ENCODE measurements at places on chromosomes 4 and X. TPM values are rescaled to one million over a fixed set of nuclear protein-coding genes. Genes with fewer than 3 reads are reported as not detected.

Gene MAGEB10
- total RNA-seq: not detected

Gene SCML2
- total RNA-seq: 0.97 TPM

Gene TLR3
- 2.3 TPM for total RNA-seq

Gene SATL1
- 0.16 TPM for total RNA-seq

Gene BMP3
- total RNA-seq: not detected

DNA sequence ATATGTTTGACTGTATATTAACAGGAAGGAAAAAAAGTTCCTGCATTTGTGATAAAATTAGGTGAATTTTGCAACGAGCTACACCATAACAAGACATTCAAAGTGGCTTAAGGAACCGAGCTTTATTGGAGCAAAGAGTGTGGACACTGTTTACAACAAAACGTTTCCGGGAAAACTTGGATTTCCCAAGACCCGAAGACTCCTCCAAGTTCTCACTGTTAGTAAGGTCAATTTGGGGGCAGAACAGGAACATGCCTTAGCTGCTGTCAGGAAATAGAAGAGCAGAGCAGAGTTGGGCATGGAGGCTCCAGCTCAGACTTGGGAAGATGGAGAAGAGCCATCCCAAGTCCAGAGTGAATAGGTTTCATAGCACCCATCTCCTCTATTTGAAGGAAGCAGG lies 16.5 kb downstream of the ADH6 start:
- no peak for DNase-seq

Gene GAB3
- 17.7 TPM for total RNA-seq

Gene CETN2
- 22.3 TPM for total RNA-seq

Gene SSX2
- not detected for total RNA-seq

DNA sequence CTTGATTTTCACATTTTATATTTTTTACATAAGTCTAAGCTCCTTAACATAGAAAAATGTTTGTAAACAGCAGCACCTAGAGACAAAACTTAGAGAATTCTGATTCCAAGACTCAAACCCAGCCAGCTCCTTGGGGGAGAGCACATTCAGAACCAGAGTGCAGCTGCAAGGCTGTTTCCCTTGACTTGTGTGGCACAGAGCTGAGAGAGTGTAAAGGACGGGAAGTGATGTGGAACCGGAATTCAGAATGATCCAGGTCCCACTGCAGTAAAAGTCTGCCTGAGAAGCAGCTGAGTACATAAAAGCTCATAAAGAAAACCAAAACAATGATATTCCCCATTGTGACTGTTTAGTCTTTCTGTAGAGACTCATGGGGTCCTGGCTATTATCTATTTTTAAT lies 713.8 kb downstream of the RAB28 start:
- no peak for DNase-seq

DNA sequence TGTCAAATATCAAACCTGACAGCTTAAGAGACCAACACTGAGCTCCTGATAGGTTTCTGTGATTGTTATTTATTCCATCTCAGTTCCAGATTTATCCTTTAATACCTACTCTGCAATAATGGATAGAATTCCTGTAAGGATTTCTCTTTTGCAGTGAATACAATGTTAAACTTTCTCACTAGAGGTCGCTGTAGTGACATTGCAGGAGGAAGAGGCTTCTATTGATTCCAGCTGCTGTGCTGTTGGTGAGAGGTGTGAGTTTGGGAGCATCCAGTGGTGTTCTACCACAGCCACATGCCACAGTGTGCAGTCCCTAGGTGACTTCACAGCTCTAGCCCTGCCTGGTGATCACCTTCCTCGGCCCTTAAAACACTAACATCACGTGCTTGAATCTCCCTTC lies 34.6 kb upstream of the DCAF8L2 start:
- no peak for DNase-seq

GRCh38 chrX:46735622-46736021 lies 23.3 kb downstream of the SLC9A7 start:
- no peak for DNase-seq

DNA sequence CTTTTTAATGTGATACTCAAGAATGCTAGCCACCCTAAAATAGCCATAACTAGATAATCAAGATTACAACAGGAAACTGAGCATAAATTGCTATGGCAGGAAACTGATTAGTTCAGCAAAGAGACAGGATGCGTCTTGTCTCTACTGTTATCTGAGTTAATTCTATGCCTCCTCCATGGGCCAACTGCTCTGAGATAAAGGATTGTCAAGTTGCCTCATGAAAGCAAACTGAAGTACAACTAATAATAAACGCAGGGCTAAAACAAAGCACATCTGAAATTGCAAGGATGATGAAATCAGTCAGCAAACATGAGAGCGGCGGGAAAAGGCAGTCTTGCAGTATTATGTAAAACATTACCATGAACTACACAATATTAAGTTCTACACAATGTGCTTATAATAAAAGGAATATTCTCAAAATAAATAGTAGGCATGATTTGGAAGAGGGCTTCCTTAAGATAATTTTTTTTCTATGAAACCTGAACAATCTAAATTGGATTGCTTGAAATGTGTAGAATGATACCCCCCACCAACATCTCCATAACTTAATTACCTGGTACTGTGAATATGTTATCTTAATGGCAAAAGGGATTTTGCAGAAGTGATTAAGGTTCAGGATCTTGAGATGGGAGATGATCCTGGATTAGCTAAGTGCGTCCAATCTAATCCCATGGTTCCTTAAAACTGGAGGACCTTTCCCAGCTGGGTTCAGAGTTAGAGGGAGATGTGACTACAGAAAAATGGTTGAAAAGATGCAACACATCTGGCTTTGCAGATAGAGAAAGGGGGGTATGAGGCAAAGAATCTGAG lies 65.9 kb downstream of the ANTXR2 start:
- no peak for DNase-seq

Gene PCDH7
- total RNA-seq: 70.8 TPM

DNA sequence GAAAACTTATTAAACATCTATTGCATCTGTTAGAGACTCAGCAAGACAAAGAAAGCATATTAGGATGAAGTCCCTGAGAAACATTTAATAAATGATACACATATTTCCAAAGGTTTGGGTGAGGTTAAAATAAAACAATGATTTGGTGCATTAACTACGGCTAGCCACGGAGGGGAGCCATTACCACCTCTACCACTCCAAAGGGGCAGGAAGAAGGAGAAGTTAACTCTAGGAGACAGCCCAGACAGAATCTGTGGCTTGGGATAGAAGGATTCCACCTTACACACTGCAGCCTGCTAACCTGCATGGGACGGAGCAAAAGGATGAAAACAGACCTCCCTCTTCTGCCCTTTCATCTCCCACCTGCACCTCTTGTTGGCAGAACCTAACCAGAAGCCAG lies 189.1 kb upstream of the C1QTNF7 start:
- no peak for DNase-seq

GRCh38 chr4:111836601-111837000 lies 308.7 kb upstream of the FAM241A start:
- no peak for DNase-seq

- no peak for DNase-seq
Measured at GRCh38 chrX:53716328-53717088, 30.0 kb upstream of the HUWE1 start.

Gene CXorf38
- 6.2 TPM for total RNA-seq

Gene STATH
- total RNA-seq: not detected

Gene SHROOM3
- total RNA-seq: 25.0 TPM

DNA sequence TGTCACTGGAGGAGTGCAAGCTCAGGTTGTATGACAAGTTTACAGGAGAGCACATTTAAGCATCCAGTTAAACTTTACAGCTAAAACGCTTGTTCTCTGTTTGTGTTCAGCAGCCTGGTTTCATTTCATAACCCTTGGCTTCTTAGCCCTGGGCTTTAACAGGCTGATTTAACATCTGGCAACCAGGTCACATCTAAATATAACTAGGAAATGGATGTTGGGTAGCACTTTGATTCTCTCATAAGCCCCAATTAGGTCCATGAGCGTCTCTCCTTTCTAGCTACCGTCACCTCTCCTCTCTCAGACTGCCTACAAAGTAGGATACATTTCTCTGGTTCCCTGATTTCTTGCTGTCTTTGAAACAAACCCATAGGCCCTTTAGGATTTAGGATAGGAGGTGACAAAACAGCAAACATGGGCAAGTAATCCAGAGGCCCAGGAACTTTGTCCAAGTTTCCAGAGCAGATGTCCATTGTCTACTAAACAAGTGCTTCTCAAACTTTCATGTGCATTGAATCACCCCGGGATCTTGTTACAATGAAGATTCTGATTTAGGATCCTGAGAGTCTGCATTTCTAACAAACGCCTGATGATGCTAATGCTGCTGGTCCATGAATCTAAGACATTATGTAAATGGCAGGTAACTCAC lies 22.5 kb downstream of the OTUD6A start:
- DNase-seq: no peak

- no peak for DNase-seq
Measured at GRCh38 chr4:72701987-72702819, 133.2 kb upstream of the ADAMTS3 start.

Gene PLP1
- 2.2 TPM for total RNA-seq

GRCh38 chr4:101458914-101459313 lies 111.6 kb upstream of the PPP3CA start:
- no peak for DNase-seq

Gene PAGE4
- not detected for total RNA-seq

Gene GALNT7
- total RNA-seq: 7.2 TPM

- DNase-seq: no peak
Measured at GRCh38 chr4:183621875-183622274, 37.1 kb downstream of the RWDD4 start.

- no peak for DNase-seq
Measured at GRCh38 chr4:169147191-169147590, 123.6 kb downstream of the SH3RF1 start.

- no peak for DNase-seq
Measured at GRCh38 chr4:8044699-8045098, 105.0 kb upstream of the AFAP1 start.

- no peak for DNase-seq
Measured at GRCh38 chr4:140277576-140277975, 95.9 kb upstream of the SCOC start.

- DNase-seq: peak; percentile 88
Measured at GRCh38 chr4:78551420-78552351, at the start of gene ANXA3. TSS of gene ANXA3 (plus strand) at chr4:78551770. CDS start at chr4:78554474, 2,704 bp downstream.

Gene REPS2
- 1.8 TPM for total RNA-seq

GRCh38 chrX:46130247-46130646 lies 415.0 kb downstream of the ZNF674 start:
- no peak for DNase-seq

Gene UFSP2
- 38.8 TPM for total RNA-seq

- no peak for DNase-seq
Measured at GRCh38 chrX:40637687-40638086, 9.7 kb downstream of the CXorf38 start.

- no peak for DNase-seq
Measured at GRCh38 chr4:142351958-142352357, 494.1 kb downstream of the INPP4B start.

Gene HSFX1
- 2.0 TPM for total RNA-seq

GRCh38 chr4:161856711-161857326 lies 307.0 kb downstream of the FSTL5 start:
- no peak for DNase-seq

- DNase-seq: no peak
Measured at GRCh38 chr4:84722720-84723119, 139.8 kb downstream of the CDS1 start.

Data from cardiac septum (tissue), 1 donor.